ENCODE measurements at places on chromosomes 4 and X.

DNA sequence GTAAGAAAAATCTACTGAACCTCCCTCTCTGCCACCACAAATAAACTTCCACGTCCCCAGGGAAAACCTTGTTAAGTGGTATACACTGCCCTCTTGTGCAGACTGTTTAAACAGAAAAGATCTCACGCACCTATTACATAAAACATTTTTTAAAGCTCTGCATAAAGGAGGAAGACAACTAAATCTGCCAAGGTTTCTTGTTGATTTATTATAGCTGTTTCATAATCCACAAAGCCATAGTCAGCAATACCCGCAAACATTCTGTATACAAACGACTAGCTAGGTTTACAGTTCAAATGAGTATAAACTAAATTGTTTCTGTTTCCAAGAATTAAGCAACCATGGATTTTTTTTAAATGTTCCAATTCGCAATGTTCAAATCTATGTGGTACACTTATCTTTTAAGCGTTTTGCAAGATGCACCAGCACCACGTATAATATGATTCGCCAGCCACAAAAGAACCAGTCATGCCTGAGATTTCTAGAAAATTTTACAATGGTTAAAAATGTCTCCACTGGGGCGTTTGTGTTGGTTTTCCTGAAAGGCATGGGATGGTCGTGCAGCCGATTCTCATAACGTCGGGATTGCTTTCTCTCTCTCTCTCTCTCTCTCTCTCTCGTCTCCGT lies 164.6 kb downstream of the PRKX start:
- DNase-seq = no peak

GRCh38 chrX:76148753-76149152 lies 24.1 kb upstream of the PBDC1 start:
- DNase-seq = peak; percentile 13

GRCh38 chr4:165724786-165725185 lies 148.3 kb upstream of the TLL1 start:
- no peak for DNase-seq

DNA sequence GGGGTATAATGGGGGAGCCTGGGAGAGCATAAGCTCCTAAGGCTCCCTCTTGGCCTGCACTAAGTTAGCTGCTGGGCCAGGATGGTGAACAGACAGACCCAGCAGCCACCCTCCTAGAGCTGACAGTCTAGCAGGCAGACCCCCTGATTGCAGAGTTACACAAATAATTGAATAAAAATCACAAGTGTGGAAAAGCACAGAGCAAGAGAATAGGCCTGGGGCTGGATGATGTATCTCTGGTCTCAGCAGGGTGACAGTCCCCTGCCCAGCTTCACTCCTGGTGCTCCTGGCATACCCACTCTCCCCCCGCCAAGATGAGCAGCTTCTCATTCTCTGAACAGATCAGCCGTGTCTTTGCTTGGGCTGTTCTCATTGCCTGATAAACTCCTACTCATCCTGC lies 86.1 kb upstream of the STX18 start:
- no peak for DNase-seq

DNA sequence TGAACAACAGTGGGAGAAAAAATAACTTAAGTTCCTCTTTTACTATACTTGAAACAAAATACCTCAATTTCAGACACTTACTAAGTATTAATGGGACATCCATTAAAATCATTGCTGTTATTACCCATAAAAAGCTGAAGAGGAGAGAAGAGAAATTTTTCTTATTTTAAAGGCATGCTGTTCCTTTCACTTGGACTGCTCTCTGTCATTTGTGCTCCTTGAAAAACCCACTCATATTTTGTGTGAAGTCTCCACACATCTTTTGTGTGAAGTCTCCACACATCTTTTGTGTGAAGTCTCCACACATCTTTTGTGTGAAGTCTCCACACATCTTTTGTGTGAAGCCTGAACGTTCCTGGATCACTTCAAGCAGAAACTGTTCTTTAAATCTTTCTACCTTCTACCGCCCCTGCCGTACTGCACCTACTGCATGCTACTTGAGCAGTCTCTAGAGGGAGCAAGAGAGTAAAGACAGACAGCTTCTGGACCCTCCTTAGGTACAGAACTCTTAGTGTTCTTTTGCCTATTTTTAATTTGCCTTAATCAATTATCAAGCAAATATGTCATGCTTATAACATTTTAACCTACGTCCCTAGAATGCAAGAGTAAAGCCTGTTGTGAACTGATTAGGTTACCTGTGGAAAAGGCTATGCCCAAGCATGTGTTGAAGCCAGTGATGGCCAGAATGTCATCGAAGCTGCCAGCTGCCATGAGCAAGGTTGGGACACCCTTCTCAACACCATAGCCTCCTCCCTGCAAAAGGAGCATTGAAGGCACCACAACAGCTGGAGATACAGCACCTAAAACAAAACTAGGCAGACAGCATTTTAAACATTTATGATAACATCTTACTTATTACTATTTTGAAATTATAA lies 27.1 kb upstream of the SLC9B1 start:
- DNase-seq = peak; percentile 14

All from activated CD4-positive, alpha-beta T cell treated with anti-CD3 and anti-CD28 coated beads, Interleukin-2, amount 50 U/mL, for 4 hours (primary cell).